ENCODE measurements at places on chromosomes 5 and 9.
A peak's percentile ranks its signal among the peaks of the same experiment; 100 is the strongest.

DNA sequence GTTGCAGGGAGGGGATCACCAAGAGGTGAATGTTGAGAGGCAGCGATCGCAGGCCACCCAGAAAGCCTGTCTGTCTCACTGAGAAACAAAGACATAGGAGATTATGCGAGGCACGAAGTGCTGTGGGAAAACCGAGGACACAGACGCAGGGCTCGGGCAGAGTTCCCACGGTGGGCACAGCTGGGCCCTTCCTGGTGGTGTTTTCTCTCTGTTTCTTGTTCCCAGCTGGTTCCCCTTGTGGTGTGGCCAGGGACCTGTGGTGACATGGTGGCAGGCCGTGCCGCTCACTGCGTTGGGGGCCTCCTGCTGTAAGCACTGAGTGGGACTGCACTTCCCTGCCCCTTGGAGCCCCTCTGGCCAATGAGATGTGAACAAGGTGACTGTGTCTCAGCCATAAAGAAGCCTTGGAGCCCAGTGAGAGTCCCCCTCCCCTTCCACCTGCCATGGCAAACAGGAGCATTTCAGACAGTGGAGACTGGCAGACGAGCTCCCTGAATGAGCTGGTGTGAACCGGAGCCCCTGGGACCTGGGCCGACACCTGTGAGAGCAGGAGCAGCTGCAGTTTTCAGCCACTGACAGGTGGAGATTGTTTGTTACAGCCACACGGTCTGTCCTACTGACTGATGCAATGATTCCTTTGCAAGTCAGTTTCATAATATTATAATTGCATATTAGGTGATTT, 13.2 kb upstream of the IRX4 start:
- no peak for DNase-seq

GRCh38 chr9:33042473-33042872, 17.4 kb downstream of the DNAJA1 start:
- peak; percentile 67 for DNase-seq

- DNase-seq = no peak
Measured at GRCh38 chr5:68458416-68459021, 243.0 kb downstream of the PIK3R1 start.

DNA sequence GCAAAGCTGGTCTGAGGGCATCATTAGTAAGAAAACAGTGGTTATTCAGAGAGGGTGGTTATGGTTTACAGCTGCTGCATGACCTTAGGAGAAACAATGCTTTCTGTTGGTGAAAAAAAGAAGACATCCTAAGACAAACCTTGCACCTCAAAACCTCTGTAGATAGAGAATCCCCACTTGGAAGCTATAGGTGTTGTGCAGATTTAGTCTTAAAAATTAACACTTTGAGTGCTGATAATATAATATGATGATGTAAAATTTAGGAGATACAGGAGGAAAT, 1.4 kb upstream of the PTTG1 start:
- no peak for DNase-seq

GRCh38 chr9:123982535-123982934, 29.0 kb upstream of the LHX2 start:
- DNase-seq = no peak

- no peak for DNase-seq
Measured at GRCh38 chr5:168934169-168934568, 355.0 kb upstream of the PANK3 start.

GRCh38 chr9:37337301-37337890, 85.1 kb upstream of the GRHPR start:
- no peak for DNase-seq

- peak; percentile 69 for DNase-seq
Measured at GRCh38 chr9:76459694-76460635, 983 bp downstream of the GCNT1 start.

GRCh38 chr5:10904862-10905432, 143.9 kb upstream of the DAP start:
- no peak for DNase-seq

DNA sequence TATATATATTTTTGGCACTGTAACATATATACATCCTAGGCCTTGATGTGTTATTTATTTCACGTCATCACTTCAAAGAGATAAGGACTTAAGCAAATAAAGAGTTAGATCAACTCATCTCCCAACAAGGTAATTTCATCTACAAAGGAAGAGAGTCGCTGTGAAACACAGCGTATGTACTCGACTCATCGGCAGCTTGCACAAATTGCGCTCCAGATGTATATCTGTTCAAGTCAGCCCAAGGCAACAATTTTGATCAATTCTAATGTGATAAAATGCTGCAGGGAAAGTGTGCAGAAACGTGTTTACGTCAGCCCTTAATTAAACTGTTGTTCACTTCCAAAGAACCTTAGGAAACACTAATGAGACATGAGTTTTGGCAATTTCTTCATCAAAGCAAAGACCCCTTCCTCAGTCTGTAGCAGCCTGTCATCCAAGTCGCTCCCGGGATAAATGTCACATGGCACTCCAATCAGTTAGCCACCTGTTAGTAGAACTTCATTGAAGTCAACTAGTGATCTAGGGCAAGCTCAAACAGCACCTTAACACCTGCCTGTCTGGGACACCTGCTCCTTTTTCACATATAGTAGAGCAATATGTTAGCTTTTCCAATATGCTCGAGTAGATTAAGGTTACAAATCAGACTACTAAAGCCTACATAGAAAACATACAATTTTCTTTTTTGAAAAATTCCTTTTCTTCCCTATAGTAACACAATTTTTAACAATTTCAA, 182.4 kb downstream of the NFIB start:
- no peak for DNase-seq

- DNase-seq = no peak
Measured at GRCh38 chr9:80932947-80933780, 756.2 kb downstream of the TLE1 start.

- no peak for DNase-seq
Measured at GRCh38 chr5:167831754-167832504, 459.5 kb upstream of the WWC1 start.
